ENCODE measurements at places on chromosomes 4 and X.

GRCh38 chrX:113747274-113747973 lies 836.5 kb upstream of the HTR2C start:
- DNase-seq, result no peak

- DNase-seq, result no peak
Measured at GRCh38 chrX:43741843-43742573, 85.9 kb downstream of the MAOA start.

DNA sequence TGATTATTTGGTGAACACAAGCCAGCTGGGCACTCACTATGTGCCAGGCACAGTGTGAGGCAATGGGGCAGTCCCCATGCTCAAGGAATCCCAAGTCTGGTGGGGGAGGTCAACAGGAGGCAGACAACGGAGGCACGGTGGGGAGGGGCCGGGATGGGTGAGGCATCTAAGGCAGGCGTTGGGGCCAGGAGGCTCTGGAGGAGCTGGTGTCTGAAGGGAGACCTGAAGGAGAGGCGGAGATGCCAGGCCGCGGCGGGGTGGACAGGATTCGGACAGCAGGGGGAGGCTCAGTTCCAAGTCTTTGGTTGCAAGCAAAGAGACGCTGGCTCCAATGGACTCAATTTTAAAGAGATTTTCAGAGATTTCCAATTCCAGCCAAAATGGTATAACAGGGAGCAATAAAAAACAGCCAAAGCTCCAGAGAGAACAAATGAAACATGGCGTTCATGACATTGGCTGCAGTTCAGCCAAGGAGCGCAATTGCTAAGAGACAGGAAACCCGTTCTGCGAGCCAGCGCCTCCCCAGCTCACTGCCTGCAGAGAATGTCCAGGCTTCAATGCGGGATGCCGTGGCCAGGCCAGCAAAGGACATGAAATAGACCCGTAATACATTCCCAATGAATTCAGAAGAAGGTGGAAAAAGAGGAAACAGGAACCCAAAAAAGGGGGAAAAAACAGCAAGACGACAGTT lies 105.2 kb upstream of the LRPAP1 start:
- DNase-seq, result no peak

DNA sequence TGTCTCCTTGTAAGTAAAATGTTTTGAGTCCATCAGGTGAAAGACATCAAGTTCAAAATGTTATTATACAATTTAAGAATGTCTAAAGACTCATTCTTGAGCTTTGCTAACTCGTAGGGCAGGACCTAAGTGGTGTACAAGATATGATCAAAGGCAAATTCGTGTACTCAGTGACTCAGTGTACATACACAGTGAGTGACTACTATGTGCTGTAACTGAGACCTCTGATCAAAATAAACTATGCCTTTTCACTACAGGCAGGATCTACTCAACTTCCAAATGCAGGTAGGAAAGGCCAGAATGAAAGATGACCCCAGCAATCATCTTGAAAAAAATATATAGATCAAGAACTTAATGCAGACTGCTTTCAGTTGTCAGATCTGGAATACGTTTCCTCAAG lies 49.9 kb downstream of the ADGRG2 start:
- no peak for DNase-seq

- DNase-seq, result no peak
Measured at GRCh38 chrX:111322231-111322855, 52.1 kb upstream of the CAPN6 start.

DNA sequence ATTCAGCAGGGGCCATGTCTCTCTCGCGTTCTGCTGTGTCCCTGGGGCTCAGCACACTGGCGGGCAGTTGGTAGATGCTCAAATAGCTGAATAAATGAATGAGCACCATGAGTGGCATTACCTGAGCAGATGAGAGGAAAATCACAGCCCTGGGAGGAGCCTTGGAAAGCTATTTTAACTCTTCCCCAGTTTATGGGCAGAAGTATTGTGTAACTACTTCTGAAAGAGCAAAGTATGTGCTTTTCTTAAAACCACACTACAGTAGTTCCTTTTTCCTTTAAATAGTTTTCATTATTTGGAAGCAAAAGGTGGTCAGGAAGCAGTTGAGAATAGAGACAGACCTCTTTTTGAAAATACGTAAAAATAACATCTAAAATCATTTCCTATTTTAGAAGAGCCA lies 3.0 kb upstream of the PLAC1 start:
- no peak for DNase-seq

GRCh38 chr4:71184195-71184781 lies 154.5 kb upstream of the SLC4A4 start:
- DNase-seq, result peak; percentile 56

GRCh38 chr4:149265645-149266044 lies 550.0 kb downstream of the IQCM start:
- no peak for DNase-seq

- DNase-seq, result no peak
Measured at GRCh38 chr4:123916821-123917220, 520.2 kb downstream of the SPRY1 start.

- DNase-seq, result no peak
Measured at GRCh38 chr4:78756137-78756536, 20.0 kb upstream of the BMP2K start.

DNA sequence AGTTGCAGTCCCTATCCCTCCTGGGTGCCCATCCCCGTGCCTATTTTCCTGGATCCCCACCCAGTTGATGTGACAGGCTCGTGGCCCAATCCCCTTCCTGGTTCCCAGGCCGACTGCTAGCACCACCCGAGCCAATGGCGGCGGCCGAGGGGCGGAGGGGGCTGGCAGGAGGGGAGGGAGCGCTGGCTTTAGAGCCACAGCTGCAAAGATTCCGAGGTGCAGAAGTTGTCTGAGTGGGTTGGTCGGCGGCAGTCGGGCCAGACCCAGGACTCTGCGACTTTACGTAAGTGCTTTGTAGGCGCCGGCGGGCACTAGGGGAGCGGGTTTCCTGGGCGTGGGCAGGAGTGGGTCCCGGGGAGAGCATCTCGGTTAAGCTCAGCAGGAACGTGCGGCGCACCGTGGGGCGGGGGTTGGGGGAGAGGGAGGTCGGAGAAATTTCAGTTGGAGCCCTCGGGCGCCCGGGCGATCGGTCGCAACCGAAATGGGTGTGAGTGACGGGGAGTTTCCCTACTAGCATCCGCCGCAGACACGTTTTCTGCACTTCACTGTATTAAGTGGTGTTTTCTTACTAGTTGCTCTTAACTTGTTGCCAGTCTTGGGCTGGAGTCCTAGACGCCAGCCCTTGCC lies at the start of gene PLS3:
TSS of gene PLS3 (plus strand) at position 197 of the 627 bp plus-strand sequence. CDS start 49,077 bp downstream, outside the sequence.
- DNase-seq, result peak; percentile 93

DNA sequence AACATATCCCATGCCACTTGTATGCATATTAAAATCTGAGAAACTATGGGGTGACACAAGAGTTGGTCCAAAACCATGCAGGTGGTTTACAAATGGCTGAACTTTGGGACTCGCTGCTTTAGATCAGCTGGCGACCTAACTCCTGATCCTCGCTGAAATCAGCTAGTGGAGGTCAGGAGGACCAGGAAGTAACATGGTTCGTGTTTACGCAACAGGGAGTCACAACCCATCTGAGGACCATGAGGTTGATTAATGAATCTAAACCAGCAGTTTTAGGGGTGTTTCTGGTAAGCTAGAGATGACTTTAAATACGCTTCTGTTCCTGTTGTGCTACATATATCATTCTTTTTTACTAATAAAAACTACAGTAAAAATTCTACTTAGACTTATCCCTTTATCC lies 12.9 kb downstream of the TSPAN5 start:
- no peak for DNase-seq

DNA sequence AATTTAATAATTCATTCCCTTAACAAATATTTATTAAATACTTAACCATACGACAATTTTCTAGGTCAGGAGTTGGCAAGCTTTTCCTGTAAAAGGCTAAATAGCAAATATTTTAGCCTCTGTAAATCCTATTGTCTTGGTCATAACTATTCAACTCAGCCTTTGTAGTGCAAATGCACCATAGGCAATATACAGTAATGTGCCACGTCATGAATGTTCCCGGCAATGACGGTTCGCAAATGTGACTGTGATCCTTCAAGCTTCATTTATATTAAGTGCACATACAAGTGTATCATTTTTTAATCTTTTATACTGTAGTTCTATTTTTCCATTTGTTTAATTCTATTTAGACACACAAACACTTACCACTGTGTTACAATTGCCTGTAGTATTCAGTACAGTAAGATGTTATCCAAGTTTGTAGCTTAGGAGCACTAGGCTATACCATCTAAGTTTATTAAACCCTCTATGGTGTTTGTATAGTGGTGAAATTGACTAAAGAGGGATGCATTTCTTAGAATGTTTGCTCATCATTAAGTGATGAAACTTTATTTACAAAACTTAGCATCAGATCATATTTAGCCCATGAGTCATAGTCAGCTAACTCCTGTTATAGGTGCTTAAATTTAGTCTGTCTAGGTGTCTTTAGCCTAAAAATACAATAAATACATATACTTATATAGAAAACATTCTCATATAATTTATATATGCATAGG lies 553.6 kb downstream of the STPG2 start:
- no peak for DNase-seq

DNA sequence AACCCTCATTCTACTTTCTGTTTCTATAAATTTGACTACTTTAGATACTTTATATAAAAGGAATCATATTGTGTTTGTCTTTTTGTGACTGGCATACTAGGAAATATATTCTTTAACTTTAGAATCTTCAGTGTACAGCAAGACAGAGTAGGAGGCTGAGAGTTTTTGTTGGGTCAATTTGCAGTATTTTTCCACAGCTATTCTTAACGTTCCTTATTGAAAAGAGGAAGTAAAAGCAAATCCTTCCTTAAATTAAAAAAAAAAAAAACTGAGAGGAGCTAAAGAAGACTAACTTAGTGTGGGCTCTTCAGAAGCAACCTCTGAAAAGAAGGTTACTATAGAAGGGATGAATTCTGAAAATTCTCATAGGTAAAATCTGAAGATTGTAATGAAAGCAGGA lies 1194.6 kb downstream of the ADGRL3 start:
- DNase-seq, result no peak

DNA sequence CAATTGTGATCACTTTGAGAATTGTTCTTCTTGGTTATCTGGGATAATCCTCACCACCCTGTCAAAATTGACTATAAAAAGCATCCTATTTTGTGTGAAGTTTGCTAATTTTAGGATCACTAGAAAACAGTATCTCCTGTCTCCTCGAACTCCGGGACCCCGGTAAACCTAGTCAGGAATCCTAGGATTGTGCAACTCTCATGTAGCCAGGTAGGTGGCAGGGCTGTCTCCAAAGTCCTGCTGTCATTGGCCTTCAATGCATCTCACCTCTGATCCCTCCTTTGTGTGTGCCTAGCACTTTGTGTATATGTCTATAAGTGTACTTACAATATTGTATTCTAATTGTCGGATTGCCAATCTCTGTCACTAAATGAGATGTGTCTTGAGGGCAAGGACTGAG lies 1564.8 kb downstream of the RPA4 start:
- DNase-seq, result no peak

DNA sequence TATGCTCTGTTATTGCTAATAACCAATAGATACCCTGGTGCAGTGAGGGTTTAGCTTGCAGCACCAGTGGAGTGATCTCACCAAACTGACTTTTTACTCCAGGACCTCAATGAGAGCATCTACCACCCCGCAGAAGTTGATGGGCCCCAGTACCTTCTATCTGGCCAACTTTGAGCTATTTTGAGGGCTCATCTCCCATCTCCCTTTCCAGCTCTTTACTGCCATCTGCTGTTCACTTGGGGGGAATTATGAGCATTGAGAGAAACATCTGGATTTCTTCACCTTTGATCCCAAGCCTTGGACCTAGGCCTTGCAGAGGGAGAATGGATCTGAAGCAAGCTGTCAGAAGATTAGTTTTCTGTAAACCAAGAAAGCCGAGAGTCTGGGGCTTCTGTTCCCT lies 143.6 kb downstream of the TMEM164 start:
- peak; percentile 67 for DNase-seq

DNA sequence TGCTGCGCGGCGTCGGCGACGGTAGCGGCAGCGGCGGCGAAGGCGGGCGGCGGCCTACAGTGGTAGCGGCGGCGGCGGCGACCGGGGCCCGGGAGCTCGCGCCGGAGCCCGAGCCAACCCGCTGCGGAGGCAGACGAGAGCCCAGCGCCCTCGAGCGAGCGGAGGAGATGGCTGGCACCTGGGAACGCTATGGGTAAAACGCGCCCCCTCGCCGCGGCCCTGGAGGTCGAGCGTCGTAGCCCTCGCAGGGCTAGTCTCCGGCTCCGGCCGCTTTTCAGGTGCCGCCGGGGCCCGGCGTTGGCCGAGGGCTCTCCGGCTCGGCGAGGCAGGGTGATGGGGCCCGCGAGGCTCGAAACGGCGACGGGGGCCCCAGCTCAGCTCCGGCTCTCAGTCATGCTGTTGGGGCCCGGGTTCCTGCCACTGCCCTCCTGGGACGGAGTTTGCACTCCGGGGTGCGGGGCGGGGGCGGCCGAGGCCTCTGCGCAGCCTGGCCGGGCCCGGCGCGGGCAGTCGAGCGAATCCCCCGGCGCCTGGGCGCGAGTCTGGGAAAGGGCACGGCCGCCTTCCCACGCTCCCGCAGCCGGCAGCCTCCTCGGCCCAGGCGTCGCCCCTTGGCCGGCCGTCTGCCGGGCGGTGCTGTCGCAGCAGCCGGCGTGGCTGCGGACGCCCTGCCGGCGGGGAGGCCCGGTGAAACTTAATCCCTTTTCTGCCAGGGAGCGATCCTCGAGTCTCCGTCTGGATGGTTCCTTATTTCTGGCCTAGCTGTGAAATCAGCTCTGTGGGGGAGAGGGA lies 768 bp downstream of the MID2 start:
- DNase-seq, result peak; percentile 56

- DNase-seq, result no peak
Measured at GRCh38 chrX:115900425-115900824, 270.1 kb upstream of the AGTR2 start.

DNA sequence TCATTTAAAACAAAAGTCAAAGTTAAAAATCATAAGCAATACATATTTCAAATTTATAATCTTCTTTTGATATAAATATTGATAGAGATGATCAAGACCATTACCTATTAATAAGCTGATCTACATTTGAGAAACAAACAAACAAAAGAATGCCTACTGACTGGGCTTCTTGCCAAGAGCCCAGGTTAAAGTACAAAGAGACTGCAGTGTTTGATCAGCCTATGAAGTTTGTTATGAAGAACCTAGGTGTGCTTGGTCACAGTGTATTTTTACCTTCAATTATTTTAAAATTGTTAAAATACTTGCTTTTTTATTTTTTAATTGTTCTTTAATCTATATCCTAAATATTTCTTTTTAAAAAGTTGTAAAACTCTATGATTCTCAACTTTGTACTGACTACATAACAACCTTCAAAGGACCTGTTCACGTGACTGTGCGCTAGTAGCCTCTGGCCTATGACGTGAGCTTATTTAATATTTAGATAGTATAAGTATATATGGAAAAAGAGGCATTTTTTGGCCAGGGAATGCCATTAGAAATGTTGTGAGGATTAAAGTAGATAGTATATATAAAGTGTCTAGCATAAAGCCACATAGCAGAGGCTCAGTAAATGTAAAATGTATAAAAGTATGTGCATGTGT lies 11.4 kb upstream of the SLC39A8 start:
- no peak for DNase-seq

DNA sequence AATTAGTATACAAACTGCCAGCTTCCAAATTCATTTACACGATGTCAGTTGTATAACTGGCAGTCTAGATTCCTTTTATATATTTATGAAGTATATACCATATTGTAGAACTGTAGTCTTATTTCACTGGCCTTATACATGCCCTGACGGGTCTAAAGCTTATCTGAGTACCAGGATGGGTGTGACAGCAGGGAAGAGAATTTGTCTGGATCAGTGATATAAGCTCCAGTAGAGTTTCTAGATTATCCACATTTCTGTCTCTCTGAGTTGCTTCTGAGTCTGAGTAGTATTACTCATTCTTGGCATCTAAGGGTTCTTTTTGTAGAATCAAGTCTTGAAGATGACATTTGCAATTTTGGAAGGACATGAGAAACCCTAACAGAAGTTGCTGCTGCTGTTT lies 101.3 kb downstream of the RPA4 start:
- no peak for DNase-seq

Data from GM03348 (cell line).